ENCODE measurements at places on chromosomes 7 and 10.
A peak's percentile ranks its signal among the peaks of the same experiment; 100 is the strongest.

- DNase-seq = no peak
These were observed 29.9 kb downstream of the ADCYAP1R1 start for GRCh38 chr7:31082017-31082416.

GRCh38 chr10:36265741-36266140, 623.6 kb upstream of the FZD8 start:
- DNase-seq = no peak

DNA sequence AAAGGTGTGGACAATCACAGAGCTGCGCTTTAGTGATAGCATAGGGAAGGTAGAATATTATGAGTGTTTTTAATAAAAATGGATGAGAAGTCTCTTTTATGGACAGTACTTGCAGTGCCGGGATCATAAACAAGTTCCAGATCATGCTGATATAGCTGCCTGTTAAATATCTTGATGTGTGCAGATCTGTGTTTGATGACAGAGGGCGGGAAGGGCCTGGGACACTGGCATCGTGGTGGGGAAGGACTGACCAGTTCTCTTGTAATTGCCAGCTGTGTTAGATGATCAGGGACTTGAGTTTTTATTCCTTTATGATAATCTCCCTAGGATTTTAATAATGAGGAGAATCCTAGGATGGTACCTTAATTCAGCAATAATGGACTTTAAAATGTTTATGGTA, 14.6 kb downstream of the SND1 start:
- DNase-seq = no peak

- DNase-seq = no peak
These were observed 423.8 kb downstream of the GFRA1 start for GRCh38 chr10:115849197-115849596.

- DNase-seq = no peak
These were observed 9.9 kb downstream of the CNNM1 start for GRCh38 chr10:99339077-99339476.

DNA sequence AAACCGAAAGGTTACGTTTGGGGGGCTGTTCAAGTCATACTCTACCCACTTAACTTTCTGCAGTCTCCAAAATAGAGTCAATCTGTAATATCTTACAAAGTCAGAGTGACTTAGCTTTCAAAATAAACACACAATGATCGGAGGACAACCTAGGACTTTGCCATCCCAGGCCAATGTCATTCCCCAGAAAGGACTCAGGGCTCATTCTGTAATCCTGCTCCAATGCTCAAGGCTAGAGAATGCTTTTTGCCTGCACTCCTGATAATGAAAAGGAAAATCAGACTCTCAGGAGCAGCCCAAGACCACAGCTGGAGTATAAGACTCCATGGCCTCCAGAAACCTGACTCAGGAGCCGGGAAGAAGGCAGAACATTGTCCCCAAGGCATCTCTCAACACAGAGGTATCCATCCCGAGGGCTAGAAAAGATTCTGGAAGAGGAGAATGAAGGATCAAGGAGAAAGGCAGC, 28.5 kb upstream of the ASCC1 start:
- no peak for DNase-seq

- DNase-seq = no peak
These were observed 199.9 kb upstream of the FAM3C start for GRCh38 chr7:121595758-121596696.

DNA sequence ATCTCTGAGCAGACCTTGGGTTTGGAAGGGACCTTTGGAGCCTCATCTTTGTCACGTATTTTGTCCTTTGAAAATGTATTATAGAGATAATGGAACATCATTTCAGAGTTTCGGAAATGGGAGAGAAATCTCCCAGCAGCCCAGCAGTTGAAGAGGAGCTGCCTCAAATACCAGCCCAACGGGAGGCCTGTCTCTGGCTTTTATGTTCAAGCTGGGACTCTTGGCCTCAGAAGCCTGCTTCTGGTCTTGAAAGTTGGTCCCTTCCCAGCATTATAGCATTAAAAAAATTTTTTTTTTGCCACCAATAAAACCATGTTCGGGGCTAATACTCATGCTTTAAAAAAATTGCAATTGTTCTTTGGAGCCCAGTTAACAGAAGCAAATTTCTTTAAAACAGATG, 73.4 kb upstream of the CTBP2 start:
- no peak for DNase-seq

DNA sequence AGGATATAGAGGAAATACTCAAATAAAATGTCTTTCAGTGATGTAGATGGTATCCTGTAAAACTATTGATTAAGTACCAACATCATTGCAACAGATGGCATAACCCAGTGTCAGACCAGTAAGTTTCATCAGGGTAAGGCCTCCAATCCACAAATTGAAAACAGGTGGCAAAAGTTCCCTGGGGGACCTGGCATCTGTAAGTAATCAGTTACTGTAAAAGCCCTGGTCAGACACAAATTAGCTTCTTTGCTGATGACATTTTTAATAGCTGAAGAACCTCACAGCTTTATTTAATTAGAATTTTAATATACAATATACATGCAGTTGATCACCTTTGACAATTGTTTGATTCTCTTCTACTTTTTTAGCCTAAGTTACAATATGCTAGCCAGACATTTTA, 152.5 kb downstream of the PLXDC2 start:
- peak; percentile 48 for DNase-seq

GRCh38 chr7:77406421-77406820, 9.7 kb downstream of the GSAP start:
- no peak for DNase-seq

GRCh38 chr7:128937647-128938543, at the start of gene IRF5:
Gene IRF5 (plus strand): TSS chr7:128937927. CDS start chr7:128942082, 4,155 bp downstream.
- DNase-seq = no peak

GRCh38 chr10:114485696-114486400, 81.5 kb upstream of the AFAP1L2 start:
- no peak for DNase-seq

GRCh38 chr10:90398566-90398965, 459.3 kb downstream of the HTR7 start:
- DNase-seq = no peak

GRCh38 chr7:48077423-48077822, 11.6 kb upstream of the UPP1 start:
- no peak for DNase-seq

DNA sequence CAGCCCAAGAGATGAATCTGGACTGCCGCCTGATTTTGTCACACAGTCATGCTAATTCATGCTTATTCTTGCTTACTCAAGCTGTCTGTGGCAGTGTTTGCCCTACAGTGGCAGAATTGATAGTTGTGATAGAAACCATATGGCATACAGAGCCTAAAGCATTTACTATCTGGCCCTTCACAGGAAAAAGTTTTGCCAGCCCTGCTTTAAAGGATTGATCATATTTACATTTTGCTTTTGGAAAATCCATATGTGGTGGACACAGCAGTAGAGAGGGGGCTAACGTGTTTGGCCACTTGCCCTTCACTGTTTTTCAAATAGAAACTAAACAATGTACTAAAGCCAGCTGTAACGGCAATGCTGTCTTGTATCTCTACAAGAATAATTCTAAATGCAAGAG, 974.0 kb upstream of the GHITM start:
- peak; percentile 27 for DNase-seq

GRCh38 chr10:34768972-34769330, 46.1 kb downstream of the PARD3 start:
- peak; percentile 23 for DNase-seq

DNA sequence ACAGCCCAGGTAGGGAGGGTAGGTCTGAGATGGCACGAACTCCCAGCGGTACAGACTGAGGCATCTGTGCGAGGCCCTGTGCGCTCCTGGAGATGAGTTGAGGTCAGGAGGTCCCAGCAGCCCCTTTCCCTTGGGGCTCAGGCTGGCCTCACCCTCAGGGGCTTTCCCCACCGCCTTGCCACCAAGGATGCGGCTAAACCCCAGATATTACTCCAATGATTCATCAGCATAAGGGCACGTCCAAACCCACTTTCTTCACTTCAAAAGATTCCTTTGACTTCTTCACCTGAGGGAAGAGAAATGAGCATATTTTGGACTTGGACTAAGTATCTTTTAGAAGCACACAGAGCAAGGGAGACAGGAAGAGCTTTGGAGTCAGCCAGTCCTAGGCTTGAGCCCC, 20.3 kb downstream of the UROS start:
- DNase-seq = no peak

DNA sequence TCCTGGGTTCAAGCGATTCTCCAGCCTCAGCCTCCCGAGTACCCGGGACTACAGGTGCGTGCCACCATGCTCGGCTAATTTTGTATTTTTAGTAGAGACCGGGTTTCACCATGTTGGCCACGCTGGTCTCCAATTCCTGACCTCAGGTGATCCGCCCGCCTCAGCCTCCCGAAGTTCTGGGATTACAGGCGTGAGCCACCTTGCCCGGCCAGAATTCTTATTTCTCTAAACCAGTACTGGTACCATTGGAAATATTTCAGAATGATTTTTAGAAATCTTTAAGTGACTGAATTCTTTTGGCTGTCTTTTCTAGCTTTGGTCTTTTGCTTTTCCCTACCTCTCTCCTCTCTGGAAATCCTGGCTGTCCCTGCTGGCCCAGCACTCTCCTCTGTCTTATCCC, 2.8 kb downstream of the GNAI1 start:
- DNase-seq = no peak

DNA sequence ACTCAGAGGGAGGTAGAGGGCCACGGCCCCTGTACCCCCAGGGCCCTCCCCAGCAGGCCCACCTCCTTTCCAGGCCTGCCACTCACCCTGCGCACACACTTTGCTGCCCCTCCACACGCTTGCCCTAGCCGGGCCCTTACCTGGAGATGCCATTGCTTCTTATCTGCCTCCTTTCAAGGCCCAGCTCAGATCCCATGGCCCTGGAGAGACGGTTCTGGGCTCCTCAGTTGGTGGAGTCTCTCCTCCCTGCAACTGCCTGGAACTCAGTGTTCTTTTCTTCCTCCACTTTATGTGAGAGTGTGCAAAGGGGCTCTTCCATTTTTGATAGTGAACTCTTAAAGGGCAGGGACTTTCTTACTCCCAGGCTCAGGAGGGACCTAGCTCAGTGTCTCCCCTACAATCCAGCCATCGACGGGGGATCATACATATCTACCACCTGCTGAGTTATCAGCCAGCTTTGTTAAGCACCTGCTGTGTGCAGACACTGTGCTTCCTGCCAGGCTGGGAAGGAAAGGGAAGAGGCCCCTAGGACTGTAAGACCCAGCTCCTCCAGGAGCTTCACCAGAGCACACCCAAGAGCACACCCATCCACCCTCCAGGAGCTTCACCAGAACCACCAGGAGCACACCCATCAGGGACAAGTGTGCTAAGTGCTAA, 89.3 kb upstream of the MACROH2A2 start:
- DNase-seq = no peak

GRCh38 chr7:150896562-150897209, 44.4 kb downstream of the AOC1 start:
- DNase-seq = no peak

DNA sequence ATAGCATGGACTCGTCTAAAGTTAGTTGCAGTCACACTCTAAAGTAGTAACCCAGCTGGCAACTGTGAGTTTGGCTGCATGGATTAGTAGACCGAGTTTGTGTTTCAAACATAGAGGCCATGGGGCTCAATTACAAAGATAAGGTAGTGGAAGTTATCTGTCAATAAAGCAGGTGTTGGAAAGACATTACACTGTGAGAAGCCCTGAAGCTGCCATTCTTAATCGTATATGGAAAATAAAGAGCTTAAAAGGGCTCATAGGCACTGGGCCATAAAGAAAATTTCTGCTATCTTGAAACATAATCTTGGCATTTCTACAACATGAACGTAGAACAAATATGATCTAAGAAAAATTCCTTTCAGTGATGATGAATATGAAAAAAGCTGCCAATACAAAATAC, 837.7 kb downstream of the REEP3 start:
- DNase-seq = no peak

- DNase-seq = no peak
These were observed 49.1 kb downstream of the DOCK4 start for GRCh38 chr7:112157072-112157471.

DNA sequence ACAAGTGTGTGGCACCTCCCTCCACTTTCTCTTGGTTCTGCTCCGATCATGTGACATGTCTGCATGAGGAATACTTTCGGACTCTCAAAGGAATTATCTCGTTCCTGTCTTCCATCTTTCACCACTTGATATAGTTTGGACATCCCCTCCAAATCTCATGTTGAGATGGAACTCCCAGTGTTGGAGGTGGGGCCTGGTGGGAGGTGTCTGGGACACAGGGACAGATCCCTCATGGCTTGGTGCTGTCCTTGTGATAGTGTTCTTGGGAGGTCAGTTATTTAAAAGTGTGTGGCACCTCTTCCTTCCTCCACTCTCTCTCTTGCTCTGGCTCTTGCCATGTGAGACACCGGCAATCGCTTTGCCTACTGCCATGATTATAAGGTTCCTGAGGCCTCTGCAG, 166.4 kb downstream of the GFRA1 start:
- no peak for DNase-seq

DNA sequence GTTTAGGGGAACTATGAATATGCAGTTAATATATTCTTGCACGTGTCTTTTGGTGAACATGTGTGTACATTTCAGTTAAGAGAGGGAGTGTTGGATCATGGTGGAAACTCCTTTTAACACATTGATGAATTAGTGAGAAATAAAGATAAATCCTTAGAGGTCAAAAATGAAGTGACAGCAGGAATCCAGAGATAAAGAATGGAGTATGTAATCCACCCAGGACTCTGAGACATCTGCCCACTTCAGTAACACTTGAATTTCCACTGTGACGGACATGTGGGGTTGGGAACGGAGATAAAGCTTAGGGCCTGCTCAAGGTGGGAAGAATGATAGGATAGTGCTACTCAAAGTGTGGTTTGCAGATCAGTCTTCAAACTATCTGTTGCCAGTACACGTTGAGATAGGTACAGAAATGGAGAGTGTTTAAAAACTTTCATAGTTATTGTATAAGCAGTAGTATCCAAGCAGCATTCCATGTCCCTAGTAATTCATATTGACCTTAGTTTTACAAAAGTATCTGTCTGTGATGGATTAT, 6.6 kb upstream of the RELN start:
- DNase-seq = no peak

DNA sequence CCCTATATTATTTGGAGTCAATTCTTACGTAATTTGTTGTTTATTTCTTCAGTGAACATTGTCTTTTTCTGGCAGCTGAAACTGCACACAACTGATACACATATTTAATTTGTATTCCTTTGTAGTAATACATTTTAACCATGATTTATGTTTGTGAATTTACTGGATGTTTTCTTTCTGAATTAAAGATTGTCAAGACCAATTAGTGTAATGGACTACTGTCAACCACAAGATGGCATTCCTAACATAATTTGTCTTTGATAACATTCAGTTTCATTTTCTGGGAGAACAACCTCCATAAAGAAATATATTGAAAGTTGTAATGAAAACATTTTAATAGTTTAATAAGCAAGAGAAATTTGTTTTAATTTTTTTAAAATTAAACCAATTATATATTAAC, 10.1 kb downstream of the THNSL1 start:
- no peak for DNase-seq

GRCh38 chr7:146791344-146792285, 675.0 kb downstream of the CNTNAP2 start:
- no peak for DNase-seq
